NCI-H1105 treated with DMSO at 0.1 percent for 48 hours (cell line): ENCODE measurements at places on chromosomes 4 and X.

DNA sequence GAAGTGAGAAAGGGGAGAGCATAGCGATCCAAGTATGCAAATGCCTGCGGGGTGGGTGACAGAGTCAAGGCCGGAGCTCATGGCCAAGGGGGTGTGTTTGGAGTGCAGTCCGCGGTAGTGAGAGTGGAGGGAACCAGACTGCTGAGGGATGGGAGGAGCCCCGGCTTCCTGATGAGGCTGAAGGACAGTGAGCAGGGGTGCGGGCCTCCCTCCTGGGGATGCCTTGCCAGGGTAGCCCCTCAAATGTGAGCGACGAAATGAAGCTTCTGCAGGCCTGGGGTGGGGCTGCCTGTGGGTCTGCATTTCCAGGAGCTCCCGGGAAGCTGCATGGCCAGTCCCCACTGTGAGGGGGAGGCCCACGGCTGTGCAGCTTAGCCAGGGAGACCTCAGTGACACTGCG is 45.0 kb downstream of the PSAPL1 start:
- DNase-seq = no peak

GRCh38 chr4:156771171-156771837 is 200.3 kb downstream of the PDGFC start:
- DNase-seq = peak; percentile 80

DNA sequence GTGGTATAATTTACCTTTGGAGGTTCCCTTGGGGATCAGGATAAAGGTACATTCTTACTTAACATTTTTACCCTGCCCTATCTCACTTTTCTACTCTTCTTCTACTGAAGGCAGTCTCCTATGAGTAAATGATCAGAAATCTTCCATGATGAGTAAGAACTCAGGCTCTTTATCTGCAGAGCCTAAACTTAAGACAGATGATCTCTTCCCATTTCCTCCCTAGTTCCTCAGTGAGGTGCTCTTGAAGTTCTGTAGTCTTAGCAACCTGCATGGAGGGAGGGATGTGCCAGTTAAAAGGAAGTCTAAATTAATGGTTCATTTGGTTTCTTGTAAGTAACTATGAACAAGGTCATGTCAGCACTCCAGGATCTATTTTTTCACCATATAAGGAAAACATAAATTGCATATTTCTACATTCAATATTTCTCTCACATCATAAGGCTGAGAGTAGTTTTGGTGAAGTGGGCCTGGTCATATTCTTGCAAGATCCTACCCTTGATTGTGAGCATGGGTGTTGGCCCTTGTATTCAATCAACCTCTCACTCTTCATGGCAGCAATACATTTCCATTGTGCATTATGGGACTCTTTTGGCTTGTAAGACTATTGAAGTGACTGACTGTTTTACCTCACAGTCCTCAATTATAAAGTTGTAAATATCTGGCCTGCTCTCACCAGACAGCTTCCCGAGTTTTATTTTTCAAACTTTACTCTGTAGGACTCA is 295.5 kb downstream of the SLC7A11 start:
- DNase-seq = no peak

DNA sequence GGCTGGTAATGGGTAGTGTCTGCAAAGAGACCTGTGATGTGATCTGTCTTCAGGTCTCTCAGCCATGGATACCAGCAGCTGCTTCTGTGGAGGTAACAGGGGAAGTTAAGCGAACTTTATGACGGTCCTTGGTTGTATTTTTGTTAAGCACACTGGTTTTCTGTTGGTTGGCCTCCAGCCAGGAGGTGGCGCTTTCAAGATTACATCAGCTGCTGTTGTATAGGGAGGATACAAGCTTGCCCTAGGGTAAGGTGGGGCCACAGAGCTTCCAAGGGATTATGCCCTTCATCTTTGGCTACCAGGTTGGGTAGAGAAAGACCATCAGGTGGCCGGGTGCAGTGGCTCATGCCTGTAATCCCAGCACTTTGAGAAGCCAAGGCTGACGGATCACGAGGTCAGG is 834.2 kb upstream of the GALNTL6 start:
- no peak for DNase-seq

DNA sequence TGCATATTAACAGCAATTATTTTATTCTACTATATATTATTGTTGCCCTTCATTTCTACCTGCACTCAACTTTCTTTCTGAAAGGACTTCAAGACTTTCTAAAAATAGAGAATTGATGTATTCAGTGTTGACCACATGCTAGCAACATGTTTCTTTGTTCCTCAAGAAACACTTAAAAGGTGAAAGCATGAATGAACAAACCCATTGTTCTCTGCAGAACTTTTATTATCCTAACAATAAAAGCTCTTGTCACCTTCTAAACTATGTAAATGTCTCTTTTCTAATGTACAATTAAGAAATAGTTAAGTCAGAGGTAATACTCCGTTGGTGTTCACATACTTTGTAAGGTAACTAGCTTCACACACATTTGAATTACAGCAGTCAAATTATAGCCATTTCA is 638.7 kb downstream of the FSTL5 start:
- DNase-seq = no peak

DNA sequence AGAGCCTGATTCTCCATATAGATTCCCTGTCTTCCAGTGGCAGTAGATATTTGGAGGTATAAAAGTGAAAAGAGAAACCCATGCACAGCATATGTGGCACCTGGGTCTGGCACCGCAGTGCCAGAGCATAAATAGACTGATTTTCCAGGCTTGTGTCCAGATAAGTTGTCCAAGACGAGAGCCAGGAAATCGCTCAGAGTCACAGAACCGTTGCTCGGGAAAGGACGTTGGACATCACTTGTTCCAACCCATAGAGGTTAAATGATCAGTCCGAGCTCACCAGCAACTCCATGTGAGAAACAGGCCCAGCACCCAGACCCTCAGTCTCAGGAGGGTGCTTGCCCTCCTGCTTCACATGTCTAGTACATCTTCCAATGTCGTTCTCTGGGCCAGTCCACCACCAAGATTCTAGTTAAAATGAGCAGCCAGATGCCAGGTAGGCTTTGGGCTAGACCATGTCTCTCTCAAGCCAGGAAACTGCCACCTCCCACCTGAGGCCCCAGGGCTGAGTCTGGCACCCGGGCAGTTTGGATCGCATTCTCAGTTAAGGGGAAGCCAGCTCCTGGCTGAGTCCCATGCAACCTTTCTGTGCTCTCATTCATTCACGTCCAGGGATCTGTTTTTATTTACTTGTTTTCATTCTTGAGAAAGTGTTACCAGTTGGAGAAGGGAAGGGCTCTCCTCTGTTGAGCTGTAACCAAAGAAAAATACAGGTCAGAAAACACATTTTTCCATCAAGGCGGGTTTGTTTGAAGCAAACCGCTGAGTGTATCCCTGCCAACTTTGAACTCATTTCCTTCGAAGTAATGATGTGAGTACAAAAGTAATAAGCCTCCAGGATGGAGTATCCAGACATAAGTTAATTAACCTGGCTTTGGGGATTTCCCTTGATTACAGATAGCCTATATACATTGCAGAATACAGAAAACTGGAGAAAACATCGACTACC is 91.7 kb downstream of the PHOX2B start:
- DNase-seq = no peak

DNA sequence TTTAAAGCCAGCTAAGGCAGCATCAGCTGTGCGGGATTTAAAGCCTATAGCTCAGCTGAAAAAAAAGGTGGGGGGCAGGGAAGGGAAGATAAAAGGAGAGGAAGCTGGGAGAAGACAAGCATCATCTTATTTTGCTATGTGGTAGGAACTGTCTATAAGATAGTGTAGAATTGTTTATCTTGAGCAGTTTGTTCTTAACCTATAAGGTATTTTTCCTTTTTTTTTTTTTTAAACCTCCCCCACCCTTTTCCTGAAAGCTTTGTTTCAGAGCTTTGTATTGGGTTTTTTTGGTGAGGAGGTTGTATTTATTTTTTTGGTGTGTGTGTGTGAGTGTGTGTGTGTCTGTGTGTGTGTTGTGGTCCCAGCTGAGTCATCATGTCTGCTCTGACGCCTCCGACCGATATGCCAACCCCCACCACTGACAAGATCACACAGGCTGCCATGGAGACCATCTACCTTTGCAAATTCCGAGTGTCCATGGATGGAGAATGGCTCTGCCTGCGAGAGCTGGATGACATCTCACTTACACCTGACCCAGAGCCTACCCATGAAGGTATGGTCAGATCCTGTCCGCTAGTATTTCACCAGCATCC is 531 bp downstream of the RUFY3 start:
- DNase-seq = peak; percentile 14

- no peak for DNase-seq
Observed at GRCh38 chrX:21559417-21559816, 98.7 kb downstream of the KLHL34 start.

DNA sequence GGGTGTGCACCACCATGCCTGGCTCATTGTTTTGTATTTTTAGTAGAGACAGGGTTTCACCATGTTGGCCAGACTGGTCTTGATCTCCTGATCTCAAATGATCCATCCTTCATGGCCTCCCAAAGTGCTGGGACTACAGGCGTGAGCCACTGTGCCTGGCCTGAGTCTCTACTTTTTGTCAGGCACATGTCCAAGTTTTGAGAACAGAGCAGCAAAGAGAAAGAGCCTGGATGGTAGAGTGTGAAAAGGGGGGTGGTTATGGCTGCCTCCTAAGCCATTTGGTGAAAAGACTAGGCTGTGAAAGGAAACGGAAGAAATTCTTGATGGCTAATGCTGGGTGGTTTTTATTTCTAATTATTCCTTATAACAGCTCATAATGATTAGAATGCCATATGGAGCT is 63.4 kb downstream of the GAB1 start:
- DNase-seq = no peak

- DNase-seq = no peak
Observed at GRCh38 chr4:111761531-111761930, 383.7 kb upstream of the FAM241A start.

- DNase-seq = no peak
Observed at GRCh38 chr4:99179626-99180025, 35.5 kb upstream of the ADH4 start.

DNA sequence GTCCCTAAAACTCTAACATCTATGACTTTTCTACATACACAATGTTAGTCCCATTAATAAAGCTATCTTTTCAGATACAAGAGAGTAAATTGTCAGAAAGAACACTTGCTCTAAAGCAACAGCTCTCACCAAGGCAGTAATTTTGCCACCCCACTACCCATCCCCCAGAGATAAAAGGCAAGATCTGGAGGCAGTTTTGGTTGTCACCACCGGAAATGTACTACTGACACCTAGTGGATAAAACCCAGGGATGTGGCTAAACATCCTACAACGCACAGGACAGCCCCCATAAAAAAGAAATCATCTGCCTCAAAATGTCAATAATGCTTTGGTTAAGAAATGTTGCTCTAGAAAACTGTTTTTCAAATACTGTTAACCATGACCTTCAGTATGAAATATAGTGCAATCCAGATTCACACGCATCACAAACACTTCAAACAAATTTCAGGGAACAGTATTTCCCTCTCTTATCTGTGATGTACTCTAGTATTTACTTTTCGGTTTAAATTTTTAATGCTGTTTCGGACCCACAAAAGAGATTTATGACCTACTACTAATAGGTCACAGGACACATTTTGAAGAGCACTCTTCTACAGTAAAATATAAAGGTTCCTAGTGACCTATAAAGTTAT is 5.1 kb downstream of the FBXL5 start:
- peak; percentile 50 for DNase-seq

- no peak for DNase-seq
Observed at GRCh38 chr4:4509521-4509920, 32.3 kb downstream of the STX18 start.

GRCh38 chr4:179486570-179487335 is 2044.5 kb upstream of the AGA start:
- DNase-seq = no peak

DNA sequence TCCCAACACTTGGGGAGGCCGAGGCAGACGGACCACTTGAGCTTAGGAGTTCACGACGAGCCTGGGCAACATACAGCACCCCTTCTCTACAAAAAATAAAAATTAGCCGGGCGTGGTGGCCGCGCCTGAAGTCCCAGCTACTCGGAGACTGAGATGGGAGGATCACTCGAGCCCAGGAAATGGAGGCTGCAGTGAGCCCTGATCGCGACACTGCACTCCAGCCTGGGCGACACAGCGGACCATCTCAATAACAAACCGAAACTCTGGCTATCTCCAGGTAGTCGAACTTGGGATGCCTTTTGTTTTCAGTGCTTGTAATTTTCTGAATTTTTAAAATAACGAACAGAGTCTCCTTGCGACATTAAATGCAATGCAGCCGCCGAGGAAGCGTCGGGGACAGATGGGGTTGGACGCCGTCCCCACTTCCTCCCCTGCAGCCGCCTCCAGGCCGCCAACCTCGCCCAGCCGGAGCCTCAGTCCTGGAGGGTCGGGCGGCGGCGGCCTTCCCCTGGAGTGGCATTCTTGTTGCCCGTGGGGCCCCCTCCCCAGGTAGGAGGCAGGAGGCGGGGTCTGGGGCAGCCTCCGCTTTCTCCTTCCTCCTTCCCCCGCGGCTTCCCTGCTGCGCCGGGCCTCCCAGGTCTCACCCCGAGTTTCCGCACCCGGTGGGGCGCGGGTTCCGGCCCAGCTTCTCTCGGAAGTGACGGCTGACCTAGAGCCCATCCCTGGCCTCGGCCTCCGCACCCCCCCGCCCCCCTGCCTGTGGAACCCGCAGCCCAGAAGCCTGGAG is 14.6 kb downstream of the HMX1 start:
- DNase-seq = no peak

DNA sequence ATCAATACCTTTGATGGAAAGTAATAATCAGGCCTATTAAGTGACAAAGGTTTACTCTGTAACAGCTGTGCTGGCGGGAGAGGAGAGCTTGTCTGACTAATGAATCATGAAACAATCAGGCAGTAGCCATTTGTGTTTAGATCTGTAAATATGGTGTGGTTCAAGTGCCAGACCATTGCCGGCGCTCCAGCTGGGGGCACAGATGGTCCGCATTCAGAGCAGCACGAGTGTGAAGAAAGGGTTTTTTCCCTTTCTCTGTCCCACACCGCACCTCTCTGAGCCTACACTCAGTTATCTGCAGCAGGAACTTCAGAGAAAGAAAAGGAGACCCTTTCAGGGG is 111.3 kb upstream of the PAQR3 start:
- DNase-seq = peak; percentile 74

GRCh38 chr4:168900080-168900479 is 110.0 kb downstream of the CBR4 start:
- no peak for DNase-seq

GRCh38 chr4:144732584-144733428 is 86.8 kb downstream of the HHIP start:
- no peak for DNase-seq

DNA sequence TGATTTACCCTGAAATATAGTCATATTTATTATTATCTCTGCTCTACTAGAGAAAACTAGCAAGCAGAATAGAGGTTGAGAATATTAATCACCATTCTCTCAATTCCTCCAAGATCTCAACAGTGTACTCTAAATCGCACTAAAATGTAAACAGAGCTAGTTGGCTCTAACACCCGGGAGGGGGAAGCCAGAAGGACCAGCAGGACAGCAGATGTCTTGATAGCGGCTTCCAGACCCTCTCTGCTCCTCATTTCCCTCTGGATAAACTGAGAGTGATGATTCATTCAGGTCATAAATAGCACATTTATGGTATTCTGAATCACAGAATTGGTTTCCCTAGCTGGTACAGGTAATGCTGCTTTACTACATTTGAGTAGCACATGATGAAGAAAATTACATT is 82.5 kb downstream of the TBC1D9 start:
- no peak for DNase-seq
